ENCODE measurements at places on chromosomes 7 and 10.

- DNase-seq = no peak
These were observed 311.2 kb upstream of the SEMA3D start for GRCh38 chr7:85498031-85498430.

DNA sequence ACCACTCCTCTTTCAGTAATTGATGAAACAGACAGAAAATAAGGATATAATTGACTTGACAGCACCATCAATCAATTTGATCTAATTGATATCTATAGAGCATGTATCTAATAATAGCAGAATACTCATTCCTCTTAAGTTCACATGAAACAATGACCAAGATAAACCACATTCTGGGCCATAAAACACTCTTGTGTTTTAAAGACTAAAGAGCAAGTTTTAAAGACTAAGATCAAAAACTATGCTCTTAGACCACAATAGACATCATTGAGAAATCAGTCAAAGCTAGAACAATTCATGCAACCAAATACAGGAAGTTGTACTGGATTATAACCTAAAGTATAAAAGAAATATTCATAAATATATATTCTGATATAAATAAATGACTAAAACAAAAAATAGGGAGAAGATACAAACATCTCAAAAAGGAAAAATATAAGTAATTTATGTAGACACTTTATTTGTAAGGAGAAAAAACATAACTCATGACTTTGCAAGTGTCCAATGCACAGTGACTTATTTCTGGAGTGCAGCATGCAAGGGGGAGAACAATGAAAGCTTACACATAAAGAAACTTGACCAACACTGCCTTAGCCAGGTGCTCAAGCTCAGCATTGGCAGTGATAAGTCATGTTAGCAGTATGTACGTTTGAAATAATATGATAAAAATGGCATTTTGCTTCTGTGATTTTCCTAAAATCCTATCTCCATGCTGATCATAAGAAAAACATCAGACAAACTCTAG lies 312.7 kb upstream of the IGFBP3 start:
- DNase-seq = no peak

DNA sequence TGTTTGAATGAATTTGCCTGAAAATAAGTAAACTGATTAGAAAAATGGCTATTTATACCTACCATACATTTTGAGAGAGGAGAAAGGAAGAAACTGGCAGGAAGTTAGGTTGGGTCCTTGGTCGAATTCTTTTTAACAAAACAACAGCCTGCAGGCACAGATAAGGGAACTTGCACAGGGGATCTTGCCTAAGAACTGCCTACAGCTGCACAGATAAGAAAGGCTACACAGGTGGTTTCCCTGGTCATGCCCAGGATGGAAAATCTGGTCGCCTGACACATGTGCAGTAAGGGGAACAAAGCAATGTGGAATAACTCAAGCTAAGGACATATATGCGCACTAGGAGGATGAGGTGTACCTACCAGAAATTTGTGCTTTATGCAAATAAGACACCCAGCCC lies 732.1 kb upstream of the POT1 start:
- no peak for DNase-seq

DNA sequence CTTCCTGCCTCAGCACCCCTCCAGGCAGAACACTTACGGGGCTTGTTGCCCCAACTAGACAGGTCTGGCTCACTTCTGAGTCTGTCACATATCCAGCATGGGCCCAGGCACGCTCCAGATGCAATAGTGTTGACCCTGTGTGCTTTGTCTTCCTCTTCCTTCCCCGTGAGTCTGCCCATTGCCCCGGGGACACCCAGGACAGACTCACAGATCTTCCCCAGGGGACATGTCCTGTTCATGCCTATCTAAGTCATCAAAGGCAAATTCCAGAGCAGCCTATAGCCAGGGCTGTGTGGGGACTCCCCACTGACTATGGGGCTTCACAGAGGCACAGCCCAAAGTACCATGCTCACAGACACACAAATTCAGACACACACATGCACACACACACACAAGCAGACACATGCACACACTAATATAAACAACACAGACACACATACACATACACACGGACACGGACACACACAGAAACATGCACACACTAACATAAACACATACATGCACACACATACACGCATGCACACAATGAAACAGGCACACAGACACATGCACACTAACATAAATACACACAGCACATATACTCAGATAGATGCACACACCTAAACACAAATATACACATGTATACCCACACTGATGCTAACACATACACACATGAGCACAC lies 175.8 kb downstream of the KCNMA1 start:
- no peak for DNase-seq

DNA sequence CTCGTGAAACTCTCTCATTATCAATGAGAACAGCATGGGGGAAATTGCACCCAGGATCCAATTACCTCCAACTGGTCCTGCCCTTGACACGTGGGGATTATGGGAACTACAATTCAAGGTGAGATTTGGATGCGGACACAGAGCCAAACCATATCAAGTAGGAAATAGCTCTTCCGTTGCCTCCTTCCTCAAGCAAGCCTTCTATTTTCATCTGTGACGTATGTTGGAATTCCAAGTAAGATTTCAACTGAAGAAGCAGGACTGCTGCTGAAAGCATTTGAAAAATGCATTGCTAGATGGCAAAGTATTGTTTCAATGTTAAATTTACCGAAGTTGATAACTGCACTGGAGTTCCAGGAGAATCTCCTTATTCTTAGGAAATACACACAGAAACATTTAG lies 178.1 kb upstream of the GALNT17 start:
- no peak for DNase-seq

GRCh38 chr7:104857458-104858425 lies 156.3 kb upstream of the KMT2E start:
- no peak for DNase-seq

DNA sequence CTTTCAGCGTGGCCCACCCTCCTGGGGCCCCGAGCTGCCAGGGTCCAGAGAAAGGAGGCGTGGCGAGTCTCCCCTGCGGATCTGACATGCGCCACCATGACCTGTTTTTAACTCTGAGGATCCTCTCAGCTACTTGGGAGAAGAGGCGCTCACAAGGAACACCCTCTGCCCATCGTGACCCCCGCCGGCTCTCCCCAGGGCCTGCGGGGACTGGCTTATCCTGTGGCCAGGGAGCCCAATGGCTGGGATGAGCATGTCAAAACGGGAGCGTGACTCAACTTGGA lies 93.7 kb downstream of the EBF3 start:
- DNase-seq = no peak

DNA sequence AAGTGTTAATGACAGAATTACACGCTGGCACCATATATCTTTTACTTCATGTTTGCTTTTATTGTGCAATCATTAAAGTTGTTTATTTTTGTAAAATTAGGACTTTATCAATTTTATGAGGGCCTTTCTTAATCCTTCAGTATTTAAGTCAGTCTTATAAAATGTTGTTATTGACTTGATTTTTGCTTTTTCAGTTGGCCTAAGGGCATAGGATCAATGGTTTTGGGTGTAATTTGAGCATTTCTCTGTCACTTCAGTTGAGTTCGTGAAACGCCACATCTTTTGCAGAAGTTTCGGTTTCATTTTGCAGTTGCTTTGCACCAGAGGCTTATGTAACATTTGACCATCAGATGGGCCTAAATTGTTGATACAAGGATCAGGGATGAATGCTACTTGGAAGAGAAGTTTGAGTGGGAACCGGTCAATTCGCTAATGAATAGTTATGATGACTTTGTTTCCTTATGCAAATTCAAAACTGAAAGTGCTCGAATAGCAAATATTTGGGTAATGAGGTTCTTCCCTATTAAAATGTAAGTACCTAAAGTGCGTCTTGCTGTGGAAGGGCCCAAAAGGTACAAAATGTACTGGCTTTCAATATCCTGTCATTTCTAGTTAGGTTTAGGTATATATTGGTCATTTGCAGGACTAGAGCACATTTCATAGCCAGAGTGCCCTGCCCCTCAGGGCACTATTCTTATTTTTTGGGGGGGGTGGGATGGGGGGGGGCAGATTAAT lies 340.9 kb downstream of the LRMDA start:
- DNase-seq = no peak

DNA sequence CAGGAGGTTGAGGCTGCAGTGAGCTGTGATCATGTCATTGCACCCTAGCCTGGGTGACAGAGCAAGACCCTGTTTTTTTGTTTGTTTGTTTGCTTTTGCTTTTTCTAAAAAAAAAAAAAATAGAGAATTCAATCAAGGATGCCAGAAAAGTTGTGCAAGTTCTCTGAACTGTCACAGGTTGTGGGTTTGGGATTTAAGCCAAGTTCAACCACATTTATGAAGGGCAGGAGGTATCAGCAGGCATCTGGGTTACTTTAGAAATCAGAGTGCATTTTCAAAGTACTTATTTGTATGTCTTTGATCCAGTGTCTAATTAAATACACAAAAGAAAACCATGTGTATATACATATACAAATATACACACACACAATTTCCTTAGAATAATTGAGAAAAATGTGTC lies 151.2 kb upstream of the MINDY3 start:
- no peak for DNase-seq
